ENCODE measurements at places on chromosomes 7 and 10.
A peak's percentile ranks its signal among the peaks of the same experiment; 100 is the strongest.

DNA sequence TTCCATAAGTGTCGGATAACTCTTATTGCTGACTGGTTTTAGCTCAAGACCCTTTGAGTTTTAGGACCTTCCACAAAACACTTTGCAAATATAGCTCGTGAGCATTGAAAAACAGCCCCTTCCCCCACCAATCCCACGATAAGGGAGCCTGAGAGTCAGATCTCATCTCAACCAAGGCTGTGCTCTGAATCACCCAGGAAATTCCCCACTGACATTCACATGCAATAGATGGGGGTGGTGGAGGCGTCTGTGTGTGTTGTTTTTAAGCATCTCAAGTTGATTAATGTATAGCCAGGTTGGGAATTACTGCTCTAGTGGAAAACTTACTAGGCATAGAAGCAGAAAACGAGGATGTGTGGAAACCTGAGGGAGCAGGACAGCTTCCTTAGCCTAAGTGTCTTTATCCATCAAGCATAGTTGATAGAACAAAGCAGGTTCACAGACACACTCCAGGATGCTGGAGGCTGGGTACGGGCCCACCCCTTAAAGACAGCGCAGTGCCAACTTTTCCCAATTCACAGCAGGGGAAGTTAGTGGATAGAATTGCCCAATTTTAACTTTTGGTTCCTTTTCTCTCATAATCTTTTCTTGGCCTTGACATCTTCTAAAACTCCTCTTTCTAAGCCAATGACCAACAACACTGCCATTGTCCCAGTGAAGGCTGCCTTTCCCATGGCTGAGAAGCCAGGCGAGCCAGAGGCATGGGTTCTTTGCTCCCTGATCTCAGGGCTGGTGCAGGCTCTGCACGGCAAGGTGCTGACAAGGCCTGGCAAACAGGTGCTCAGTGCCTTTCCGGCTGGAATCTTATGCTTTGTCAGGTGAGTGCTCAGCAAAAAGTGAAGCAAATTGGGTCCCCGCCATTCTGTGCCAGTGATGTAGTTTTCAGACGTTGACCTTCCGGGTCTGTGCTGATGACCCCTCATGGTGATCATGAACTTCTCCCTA lies 98.5 kb upstream of the INSIG1 start:
- ATAC-seq, result peak; percentile 74

DNA sequence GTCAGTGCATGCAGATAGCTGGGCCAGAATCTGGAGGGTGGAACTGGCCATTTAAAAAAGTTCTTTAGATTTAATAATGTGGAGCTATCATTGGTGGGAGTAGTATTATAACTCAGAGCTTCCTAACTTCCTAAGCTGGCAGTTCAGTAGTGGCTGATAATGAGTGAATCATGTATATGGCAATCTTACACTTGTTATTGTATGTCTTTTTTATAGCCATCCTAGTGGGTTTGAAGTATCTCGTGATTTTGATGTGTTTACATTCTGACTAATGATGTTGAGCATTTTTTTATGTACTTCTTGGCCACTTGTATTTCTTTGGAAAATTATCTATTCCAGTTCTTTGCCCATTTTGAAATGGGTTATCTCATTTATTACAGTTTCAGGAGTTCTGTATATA lies 15.4 kb downstream of the TFAM start:
- ATAC-seq, result no peak

GRCh38 chr7:120992272-120992964 lies 3.9 kb downstream of the CPED1 start:
- ATAC-seq, result no peak

- no peak for ATAC-seq
These were observed 1.0 kb downstream of the ADCK2 start for GRCh38 chr7:140673774-140674155.

DNA sequence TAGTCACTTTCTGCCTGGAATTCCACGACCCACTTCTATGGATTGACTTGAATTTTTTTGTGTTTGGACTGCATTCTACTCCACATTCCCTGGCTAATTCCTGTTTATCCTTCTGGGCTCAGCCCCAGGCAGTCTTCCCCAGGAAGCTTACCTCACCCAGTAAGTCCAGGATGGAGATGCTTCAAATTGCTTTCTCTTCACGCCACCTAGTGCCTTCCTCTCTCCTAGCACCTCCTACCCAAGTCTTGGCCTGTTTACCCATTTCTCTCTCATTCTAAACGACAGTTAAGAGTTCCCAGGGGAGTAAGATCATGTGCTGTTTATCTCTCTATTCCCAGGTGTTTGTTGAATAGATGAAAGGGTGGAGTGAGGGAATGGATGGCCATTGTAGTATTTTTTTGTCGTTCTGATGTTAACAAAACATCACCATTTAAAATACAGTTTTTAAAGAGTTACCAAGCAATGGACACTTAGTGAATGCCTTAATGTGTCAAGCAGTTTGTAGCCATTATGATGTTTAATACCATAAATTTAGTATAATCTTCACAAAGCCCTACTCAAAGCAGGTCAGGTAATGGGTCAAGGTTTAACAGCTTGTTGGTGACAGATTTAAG lies 45.5 kb upstream of the TARP start:
- ATAC-seq, result peak; percentile 44

DNA sequence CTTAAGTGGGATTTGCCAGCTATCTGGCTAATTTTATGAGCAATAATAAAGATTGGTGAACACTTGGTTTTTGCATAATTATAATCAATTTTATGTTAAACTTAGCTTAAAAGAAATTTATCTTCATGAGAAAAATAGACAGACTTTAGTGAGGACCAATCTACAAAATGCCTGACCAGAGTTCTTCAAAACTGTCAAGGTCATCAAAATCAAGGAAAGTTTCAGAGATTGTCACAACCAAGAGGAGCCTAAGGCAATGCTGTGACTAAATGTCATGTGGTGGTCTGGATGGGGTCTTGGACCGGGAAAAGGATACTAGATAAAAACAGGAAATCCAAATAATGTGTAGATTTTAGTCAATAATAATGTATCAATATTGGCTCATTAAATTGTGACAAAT lies 17.7 kb upstream of the FAM170B start:
- ATAC-seq, result no peak

DNA sequence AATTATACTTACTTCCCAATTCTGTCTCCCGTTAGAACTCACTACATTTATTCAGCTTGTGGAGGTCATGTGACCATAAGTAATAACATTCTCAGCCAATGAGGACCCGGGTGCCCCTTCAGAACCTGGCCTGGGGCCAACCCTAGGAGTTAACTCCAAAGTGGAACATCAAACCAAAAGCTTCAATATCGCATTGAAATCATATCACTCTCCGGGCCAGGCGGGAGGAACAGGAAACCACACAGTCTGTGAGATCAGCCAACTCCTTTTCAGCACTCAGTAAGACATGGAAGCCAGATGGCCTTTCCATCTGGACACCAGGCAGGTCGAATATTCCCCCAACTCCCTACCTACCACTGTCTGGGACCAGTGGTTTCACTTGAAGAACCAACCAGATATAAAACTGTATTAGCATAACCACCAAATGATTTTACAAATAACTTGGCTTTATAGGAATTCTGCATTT lies 5.5 kb downstream of the CREB3L2 start:
- ATAC-seq, result no peak

DNA sequence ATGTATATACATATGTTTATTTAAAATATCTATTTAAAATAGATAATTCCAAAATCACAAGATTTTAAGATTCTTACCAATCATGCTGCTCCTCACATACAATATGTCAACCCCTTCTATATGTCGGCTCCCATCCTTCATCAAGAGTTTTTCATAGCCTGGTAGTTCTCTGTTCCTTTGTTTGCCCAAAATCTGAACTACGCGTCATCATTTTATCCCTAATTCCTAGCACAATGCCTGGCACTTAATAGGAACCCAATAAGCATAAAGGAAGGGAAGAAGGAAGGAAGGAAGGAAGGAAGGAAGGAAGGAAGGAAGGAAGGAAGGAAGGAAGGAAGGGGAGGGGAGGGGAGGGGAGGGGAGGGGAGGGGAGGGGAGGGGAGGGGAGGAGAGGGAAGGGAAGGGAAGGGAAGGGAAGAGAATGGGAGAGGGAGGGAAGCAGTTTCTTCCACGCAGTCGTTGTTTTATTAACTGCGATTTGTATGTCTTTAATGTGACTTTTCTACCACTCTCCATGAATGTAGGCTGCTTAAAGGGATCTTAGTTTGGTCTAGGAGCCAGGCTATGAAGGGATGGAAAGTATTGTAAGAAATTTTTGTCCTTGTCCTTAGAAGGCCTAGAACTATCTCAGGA lies 83.3 kb upstream of the PCGF5 start:
- no peak for ATAC-seq

DNA sequence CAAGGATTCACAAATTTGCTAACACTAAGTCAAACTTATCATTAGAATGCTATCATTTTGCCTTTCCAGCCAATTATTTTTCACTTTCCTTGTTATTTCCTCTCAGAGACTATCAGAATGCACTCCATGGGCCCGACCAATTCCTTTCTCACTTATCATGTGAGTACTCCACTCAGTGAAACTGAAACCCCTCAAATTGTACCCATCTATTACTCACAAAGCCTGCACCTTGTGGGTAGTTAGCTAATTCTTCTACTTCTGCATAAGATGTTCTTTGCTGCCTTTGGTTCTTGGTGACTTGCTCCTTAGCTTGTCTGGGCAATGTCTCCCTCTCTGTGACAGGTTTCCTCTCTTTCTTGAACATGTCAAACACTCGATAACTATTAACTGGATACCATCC lies 35.2 kb upstream of the MBL2 start:
- no peak for ATAC-seq

DNA sequence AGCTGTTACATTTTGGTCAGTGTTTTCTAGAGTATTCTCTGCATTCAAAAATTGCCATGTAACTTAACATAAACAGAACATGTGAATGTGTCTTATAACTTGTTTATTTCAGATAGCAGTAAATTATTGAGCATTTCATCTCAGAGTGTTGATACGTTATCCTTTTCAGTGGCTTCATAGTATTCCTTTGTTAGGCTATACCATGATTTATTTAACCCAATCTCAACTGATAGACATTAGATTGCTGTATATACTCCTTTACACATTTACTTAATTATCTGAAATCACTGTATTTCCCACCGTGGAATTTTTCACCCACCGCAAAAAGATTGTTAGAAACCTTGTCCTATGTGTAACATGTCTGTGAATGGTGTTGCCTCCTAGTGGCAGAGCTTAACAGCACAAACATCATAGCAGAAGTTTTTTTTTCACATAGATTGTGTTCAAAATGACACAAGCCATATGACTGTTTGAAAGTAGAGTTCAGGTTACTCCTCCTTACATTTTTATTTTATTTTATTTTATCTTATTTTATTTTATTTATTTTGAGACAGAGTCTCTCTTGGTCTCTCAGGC lies 21.4 kb downstream of the SLF2 start:
- ATAC-seq, result no peak

Data from stimulated activated memory B cell treated with anti-CD40 and anti-IgM and Interleukin-4, amounts not matched to agents 10 μg/mL and 1 μg/mL and 100 μg/mL, for 72 hours (primary cell).